ENCODE measurements at places on chromosomes 2 and 18.

DNA sequence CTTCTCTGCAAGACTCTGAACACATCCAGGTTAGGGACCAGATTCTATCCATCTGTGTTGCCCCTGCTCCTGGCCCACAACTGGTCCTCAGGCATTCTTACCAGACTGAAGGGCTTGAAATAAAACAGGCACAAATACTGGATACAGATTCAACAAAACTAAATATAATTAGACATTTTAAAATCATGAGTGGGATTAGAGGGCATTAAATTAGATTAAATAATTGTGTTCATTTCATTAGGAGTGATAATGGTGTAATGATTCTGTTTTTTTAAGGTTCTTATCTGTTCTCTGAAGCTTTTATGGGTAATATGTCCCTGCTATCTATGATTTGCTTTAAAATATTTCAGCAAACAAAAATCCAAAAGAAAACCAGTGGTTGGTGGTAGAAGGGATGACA, 226.5 kb downstream of the IRS1 start:
- no peak for DNase-seq

DNA sequence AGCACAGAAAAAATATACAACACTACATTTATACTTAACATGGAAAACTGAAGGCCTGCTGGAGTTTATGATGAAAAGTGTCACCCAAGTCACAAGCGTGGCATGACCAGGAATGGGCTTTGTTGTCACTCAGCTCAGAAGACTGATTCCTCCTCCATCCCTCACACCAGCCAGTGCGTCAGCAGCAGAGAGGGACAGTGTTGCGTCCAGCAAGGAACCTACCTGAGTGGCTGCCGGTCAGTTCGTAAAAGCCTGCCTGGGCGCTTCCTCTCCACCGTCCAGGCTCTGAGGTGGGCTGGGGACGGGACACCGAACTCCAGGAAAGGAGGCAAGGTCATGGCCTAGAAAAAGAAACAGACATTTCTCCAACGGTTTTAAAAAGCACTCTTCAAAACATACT, 77.4 kb downstream of the USP40 start:
- no peak for DNase-seq

GRCh38 chr2:43280994-43281393, 54.6 kb upstream of the ZFP36L2 start:
- DNase-seq = no peak

DNA sequence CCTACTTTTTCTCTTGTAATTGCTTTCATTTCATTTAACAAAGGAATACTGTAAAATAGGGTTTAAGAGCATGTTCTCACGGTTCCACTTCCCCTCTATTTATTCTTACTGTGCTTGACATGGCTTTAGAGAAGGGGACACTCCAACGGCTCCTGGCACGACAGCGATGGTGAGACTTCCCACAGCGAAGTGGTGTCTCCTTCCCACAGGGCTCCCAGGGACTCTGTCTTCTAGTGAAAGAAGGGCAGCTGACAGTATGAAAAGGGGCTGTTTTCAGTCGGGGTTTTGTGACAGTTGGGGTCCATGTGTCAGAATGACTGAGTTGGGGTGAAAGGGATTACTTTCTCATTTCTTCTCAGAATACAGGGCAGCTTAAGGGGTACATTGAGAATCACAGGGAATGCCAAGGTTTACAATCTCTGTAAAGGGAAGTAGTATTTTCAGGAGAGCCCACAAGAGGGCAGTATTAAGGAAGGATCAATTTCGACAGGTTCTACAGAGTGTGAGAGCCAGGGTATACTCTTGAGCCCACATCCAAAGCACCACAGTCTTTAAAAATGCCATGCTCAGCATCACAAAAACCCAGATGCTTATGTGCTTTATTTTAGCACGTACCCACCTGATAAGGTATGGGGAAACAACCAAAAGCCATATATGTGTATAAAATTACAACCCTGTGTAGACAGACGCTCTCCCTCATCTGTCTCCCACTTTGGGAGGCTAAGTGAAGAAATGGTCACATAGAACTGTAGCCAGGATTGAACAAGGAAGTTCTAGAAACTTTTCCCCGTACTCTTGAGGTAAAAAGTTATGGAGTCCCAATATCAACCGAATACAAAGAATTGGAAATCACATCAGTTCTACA, 31.3 kb upstream of the RAPGEF4 start:
- DNase-seq = no peak

GRCh38 chr18:4762330-4762729, 307.2 kb upstream of the DLGAP1 start:
- DNase-seq = no peak

DNA sequence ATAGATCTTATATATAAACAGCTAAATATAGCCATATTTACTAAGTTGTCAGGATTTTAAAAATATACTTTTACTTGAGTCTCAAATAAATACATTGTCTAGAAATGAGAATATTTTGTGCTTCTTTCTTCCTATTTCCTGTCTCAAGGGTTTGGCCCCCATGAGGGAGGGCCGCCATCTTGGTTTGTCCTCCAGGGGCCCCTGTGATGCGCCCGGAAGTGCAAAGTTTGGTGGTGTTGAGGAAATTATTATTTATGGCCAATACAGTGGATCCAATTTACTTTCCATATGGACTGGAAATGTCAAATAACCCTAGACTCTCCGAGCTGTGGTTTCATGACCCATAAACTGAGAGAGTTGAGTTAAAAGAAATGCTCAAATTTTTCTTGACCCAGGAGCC, 104.7 kb upstream of the OTOS start:
- DNase-seq = peak; percentile 8

GRCh38 chr2:134195341-134195740, 58.5 kb upstream of the MGAT5 start:
- DNase-seq = no peak

- no peak for DNase-seq
These were observed 4.6 kb downstream of the TTR start for GRCh38 chr18:31596081-31596872.

DNA sequence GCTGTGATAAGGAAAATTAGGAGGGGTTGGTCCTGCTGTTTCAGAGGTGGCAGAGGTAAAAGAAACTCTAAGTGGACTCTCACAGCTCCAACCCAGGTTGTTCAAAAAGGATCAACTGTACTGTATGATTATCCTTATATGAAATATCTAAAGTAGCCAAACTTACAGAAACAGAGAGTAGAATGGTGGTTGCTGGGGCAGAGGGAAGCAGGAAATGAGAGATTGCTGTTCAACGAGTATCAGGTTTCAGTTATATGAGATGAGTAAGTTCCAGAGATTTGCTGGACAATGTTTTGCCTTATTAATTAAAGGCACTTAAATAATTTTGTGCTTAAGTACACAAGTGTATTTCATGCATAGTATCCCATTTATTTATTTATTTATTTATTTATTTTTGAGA, 972.0 kb upstream of the LRRTM1 start:
- no peak for DNase-seq

DNA sequence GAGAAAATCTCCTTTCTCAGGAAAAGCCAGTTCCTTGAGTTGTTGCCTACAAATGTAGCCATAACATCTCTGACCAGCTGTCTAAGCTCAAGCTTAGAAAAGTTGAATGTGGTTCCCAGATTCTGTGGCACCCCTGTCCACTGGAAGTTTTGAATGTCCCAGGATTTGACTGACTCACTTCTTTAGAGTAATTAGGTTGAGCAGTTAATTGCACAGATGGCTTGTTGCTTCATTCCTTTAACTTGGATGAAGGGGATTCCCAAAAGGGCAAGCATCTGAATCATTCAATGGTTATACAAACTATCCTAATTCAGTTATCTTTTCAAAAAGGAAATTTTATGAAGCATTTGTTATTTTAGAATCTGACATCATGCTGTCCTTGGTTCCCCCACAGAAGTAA, 374.7 kb downstream of the LNPK start:
- no peak for DNase-seq

GRCh38 chr2:12819103-12819475, 102.4 kb downstream of the TRIB2 start:
- DNase-seq = no peak

DNA sequence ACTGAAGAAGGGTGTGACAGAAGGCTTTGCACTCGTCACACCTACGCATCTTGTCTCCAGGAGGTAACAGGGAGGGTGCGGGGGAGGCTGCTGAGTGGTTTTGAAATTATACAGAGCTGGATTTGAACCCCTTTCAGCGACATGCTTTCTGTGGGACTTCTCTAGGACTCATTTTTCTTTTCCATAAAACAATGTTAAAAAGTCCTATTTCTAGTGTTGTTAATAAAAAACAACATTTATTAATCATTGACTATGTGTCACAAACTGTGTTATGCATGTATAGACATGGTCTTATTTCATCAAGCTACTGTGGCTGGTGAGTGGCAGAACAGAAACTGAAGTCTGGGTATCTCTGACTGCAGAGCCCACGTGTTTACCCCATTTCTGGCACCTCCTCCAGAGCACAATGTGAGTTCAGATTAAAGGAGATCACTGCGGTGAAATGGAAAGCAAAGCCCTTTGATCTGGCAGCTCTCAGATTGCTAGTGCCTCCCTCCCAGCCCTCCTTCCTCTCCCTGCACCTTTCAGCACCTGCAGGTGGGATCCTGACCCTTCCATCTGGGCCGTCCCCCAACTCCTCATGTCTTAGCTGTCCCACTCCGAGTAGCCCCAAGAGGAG, 315.5 kb upstream of the MYT1L start:
- DNase-seq = no peak

GRCh38 chr2:101412092-101412694, 24.9 kb upstream of the CREG2 start:
- DNase-seq = no peak

GRCh38 chr18:615092-615521, 18.3 kb downstream of the CLUL1 start:
- no peak for DNase-seq

GRCh38 chr18:34956663-34957062, 84.5 kb upstream of the MAPRE2 start:
- DNase-seq = no peak

- DNase-seq = no peak
These were observed 57.5 kb upstream of the AGPS start for GRCh38 chr2:177334940-177335543.

- peak; percentile 18 for DNase-seq
These were observed 8.2 kb upstream of the CIB4 start for GRCh38 chr2:26649322-26649721.

All from ecto neural progenitor cell (in vitro differentiated cells).